Melanocyte of skin (primary cell): ENCODE measurements at places on chromosomes 13 and 19. TPM values are rescaled to one million over a fixed set of nuclear protein-coding genes. Genes with fewer than 3 reads are reported as not detected.

The HCN2 gene
- total RNA-seq, result 0.69 and 1.8 TPM in 2 replicates

The PLEKHA4 gene
- total RNA-seq, result 34.1 and 157 TPM in 2 replicates

The CEACAM16 gene
- not detected in 2 replicates for total RNA-seq

The SIGLEC11 gene
- total RNA-seq, result not detected in 2 replicates

The ZNF222 gene
- total RNA-seq, result 5.3 and 6.3 TPM in 2 replicates

The ZNF682 gene
- total RNA-seq, result 2.1 and 2.9 TPM in 2 replicates

The PBX4 gene
- 1.1 and 2.0 TPM in 2 replicates for total RNA-seq

The RFPL4AL1 gene
- not detected in 2 replicates for total RNA-seq

The SWSAP1 gene
- 1.2 and 1.3 TPM in 2 replicates for total RNA-seq

The COL4A2 gene
- 77.4 and 152 TPM in 2 replicates for total RNA-seq

The ATXN8OS gene
- not detected in 2 replicates for total RNA-seq

The ZSCAN4 gene
- total RNA-seq, result not detected in 2 replicates
